Right hindlimb (tissue), 1 donor: ENCODE measurements at places on chromosomes 16 and 17.

- DNase-seq, result no peak
These were observed 13.1 kb downstream of the MAP2K3 start for GRCh38 chr17:21297597-21297996.

DNA sequence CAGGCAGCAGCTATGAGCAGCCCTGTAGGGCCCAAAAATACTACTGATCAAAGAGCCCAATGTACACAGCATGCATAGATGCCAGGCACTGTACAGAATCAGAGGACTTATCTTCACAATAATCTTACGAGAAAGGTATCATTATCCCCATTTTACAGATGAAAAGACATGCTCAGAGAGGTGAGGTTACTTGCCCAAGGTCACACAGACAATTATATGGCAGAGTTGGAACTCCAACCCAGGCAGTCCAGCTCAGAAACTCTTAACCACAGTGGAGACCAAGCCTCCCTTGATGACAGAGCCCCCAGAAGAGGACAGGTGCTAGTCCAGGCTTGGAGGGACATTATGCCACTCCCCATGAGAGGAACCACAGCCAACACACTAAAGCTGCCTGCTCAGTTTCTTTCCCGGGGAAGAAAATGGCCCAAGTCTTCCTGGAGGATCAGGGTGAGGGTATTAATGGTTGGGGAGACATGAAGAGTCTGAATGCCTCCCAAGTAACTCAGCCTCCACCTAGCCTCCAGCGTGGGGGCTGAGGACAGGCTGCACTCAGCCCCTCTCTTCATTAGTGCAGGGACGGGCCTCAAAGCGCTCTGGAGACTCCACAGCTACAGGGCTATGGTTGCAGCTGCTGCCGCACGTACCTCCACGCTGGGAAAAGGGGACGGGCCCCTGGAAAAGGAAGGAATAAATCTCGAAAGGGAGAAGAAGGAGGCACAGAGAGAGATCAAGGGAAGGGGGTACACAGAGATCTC, 826 bp downstream of the UNC119 start:
- DNase-seq, result no peak

DNA sequence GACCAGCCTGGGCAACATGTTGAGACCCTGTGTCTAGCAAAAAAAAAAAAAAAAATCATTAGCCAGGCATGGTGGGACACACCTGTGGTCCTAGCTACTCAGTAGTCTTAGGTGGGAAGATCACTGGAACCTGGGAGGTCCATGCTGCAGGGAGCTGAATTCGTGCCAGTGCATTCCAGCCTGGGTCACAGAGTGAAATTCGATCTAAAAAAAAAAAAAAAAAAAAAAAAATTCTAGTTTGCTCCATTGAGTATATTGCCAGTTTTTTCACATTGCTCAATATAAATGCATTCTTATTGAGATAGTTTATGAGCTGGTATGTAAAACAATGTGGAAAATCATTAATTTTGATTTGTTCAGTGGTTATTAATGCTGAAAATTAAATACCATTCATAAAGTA, 52.0 kb downstream of the ABHD15 start:
- DNase-seq, result no peak

DNA sequence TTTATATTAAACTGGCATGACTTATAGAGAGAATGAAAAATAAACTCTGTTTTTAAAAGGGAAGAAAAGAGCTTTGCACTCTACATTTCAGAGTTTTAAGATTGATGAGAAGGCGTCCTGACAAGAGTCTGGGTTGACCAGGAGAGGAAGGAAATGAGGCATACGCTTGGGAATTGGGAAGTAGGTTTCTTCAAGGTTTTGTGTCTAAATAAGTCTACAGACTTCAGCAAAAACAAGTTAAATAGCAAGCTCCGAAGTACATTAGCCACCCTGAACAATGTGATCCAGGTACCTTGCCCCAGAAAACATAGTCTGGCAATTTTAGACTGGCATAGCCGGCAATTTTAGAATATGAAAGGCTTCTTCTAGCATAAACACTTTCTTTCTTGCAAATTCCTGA, 28.5 kb upstream of the CCDC182 start:
- DNase-seq, result no peak

DNA sequence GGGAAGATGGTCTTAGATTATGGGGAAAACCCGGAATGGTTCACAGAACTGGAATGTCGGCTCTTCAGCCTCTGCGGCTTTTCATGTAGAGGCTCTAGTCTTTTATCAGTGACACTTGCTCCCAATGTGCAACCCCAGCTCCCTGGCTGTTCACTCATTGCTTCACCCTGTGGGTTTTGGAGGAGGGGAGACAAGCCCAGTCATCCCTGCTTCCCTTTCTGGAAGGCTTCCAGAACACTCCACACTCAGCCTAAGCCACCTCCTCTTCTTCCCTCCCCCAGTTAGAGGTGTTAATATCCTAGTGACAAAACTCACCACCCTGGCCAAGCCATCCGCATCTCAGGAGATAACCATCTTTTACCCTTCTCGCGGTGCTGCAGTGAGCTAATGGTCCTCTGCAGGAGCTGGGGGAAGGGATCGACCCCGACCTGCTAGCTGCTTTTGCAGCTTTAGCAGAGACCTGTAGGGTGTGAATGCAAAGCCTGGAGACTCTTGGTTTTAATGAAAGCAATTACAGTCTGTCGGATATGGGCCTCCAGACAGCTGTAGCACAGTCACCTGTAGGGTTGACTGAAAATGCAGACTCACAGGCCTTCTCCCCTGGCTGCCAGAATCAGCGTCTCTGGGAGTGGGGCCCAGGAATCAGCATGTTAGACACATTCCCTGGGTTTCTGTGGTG, 24.3 kb upstream of the LASP1NB start:
- no peak for DNase-seq

DNA sequence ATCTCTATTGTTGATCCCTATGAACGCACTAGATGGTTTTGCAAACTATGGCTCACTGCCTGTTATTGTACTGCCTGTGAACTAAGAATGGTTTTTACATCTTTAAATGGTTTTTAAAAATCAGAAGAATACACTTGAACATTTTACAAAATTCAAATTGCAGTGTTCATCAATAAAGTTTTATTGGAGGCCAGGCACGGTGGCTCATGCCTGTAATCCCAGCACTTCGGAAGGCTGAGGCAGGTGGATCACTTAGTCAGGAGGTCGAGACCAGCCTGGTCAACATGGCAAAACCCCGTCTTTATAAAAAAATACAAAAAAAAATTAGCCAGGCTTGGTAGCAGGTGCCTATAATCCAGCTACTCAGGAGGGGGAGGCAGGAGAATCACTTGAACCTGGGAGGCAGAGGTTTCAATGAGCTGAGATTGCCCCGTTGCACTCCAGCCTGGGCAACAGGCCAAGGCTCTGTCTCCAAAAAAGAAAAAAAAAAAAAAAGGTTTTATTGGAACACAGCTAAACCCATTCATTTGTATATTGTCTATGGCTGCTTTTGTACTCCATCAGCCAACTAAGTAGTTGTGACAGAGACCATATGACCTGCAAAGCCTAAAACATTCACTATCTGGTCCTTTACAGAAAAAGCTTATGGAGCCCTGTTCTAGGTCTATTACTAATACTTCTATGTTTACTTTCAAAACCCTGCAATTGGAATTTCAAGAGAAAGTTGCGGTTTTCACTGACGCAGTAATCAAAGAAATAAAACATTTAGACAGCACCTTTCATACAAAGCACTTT, 18.9 kb downstream of the IKZF3 start:
- no peak for DNase-seq

GRCh38 chr17:68101987-68102314, 66.4 kb downstream of the KPNA2 start:
- DNase-seq, result no peak

GRCh38 chr16:82530883-82531282, 95.9 kb upstream of the CDH13 start:
- no peak for DNase-seq

DNA sequence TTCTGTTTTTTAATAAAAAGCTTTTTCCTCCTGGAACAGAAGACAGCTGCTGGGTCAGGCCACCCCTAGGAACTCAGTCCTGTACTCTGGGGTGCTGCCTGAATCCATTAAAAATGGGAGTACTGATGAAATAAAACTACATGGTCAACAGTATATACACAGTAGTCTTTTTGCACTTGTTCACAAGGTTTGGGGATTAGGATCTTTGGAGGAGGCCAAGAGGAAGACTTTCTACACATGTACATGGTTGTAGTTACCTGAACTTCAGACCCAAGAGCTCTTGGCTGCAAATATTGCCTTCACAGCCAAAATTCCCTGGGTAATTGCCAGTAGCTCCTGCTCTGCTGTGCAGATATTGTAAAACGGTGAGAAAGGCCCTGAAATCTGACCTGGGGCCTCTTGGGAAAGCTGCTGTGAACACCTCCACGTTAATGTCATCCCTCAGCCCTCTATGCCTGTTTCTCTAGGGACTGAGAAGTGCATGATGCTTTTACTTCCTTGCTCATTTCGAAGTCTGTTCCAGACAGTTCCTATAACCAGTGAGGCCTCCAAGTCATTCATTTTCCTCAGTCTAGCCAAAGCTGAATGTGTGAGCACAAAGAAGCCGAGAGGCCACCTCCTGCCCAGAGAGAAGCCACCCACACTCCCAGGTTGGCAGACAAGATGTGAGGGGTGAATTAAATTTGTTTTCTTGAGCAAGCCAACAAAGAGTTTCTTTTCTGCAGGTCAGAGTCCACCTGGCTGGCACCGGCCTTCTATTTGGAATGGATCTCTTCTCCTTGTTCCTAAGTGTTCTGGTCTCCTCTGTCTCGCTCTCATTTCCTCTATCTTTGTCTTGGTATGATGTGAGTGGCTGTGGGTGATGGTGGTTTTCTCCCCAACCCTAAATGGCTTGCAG, 15.9 kb downstream of the ANKRD40 start:
- no peak for DNase-seq

DNA sequence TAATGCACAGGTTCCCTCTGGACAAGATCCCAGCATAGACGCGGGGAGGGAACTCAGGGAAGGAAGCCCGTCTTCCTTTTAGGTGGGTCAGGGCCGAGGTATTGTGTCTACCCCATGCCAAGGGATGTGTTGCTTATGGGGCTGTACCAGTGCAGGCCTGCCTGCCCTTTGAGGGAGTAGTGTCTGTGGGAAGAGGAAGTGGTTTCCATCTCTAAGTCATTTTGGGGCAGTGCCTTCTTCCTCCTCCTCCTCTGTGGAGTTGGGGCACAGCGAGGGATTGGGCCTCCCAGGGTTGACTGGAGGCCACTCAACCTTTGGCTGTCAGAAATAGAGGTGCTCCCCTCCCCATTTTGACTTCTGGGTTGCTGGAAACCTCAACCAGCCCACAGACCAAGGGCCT, 26.5 kb downstream of the GJD3 start:
- DNase-seq, result no peak

GRCh38 chr17:4908711-4909496, 6.0 kb upstream of the CHRNE start:
- peak; percentile 96 for DNase-seq

GRCh38 chr17:40341808-40342503, 22.6 kb downstream of the GJD3 start:
- DNase-seq, result peak; percentile 93

DNA sequence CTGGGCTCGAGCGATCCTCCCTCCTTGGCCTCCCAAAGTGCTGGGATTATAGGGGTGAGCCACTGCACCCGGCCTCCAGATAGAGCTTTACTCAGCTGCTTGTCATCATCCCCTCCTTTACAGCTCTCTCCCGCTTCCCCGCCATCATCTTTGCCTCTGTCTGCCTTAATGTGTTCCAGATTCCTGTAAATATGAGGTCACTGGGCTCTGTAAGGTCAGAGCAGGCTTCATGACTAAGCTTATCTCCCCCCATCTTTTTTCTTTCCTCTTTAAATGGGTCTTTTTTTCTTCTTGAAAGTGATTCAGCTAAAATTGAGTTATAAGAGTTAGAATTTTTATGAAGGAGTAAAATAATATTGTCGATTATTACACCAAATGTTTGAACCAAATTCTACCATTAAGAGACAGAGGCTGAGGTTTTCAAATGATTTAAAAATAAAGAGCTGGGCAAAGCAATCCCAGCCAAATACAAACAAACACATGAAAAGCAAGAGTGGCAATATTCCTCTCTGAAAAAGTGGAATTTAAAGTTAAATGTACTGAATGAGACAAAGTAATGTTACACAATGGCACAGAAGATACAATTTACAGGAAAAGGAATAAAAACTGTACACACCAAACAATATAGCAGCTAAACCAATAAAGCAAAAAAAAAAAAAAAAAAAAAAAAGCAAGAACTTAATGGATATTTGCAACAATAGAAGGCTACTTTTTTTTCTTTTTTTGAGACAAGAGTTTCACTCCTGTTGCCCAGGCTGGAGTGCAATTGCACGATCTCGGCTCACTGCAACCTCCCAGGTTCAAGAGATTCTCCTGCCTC, 62.1 kb downstream of the CRISPLD2 start:
- no peak for DNase-seq

GRCh38 chr16:69885722-69886121, 65.4 kb upstream of the CLEC18A start:
- DNase-seq, result no peak

DNA sequence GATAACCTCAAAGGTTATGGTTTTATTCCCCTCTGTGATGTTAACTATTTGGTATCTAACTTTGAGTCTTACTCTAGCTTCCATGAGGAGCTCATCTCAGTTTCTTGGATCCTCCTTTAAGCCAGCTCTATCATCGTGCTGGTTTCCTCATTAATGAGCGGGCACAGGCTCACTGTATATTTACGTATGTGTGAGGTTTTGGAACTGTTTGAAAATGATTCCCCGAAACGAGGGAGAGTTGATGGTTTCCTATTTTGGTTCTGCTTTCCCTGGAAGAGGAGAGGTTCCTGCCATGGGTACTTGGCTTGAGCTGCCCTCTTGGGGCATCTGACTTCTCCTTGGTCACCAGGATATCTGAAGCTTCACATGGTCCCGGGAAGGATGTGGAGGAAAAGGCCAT, 32.7 kb upstream of the PIK3R6 start:
- DNase-seq, result no peak

DNA sequence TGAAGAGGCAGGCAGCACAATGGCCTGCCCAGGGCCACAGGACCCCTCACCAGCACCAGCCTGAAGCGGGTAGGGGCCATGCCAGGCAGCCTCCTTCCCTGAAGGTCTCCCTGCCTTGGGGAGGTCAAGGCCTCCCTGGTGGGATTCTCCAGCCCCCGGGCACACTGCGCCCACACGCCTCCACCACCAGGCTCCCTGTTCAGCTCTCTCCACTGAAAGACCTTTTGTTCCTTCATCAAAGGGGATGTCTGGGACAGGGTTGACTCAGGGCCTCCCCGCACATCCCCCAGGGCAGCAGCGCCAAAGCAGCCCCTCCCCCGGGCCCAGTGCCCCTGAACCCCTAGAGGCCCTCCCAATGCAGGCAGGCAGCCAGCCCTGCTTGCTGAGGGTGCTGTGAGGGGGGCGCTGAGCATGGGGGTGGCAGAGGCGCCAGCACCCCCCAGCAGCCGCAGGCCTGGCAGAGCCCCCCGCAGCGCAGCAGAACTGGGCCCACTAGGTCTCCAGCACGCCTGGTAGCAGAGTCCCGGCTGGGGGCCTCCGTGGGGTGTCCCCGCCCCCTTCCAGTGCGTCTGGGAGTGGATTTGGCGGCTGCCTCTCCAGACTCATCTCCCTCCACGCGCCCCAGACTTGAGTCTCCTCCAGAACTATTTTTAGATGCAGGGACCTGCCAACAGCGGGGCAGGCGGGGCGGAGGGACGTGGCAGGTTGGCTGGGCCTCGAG, 13.1 kb downstream of the BCAR1 start:
- DNase-seq, result peak; percentile 91
